Stimulated activated CD4-positive, alpha-beta T cell treated with anti-CD3 and anti-CD28 coated beads, Interleukin-4, amount 100 ng/mL, for 4 hours (primary cell): ENCODE measurements at places on chromosomes 11 and 22.

GRCh38 chr11:61297746-61298145 is 2.6 kb upstream of the VWCE start:
- no peak for DNase-seq

DNA sequence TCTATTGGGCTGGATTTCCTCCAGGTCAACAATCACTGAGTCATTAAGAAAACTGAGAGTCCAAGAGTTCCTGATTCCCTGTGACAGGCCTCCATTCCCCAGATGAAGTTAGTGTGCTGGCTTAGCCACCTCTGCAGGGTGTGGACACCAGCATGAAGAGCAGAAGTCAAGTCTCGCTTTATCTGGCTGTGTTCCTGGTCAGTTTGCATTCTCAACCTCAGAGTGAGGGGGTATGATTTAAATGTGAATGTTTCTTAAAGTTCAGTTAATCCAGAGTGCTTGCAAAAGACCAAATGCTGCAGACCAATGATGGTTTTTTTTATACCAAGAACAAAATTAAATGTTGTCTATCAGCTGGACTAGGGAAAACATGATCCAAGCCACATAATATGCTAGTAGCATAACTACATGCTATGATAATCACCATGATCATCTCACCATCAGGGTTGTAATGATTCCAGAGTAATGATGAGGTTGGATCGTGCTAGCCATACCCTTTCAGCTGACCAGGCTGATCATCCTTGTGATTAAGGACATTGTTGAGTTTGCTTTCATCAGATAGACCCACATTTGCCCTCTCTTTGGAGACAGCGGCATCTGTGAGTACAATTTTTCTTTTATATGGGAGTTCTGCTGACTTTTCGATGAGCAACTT is 145.8 kb upstream of the ARHGAP20 start:
- no peak for DNase-seq

GRCh38 chr22:37163575-37164504 is 14.1 kb upstream of the IL2RB start:
- DNase-seq = no peak

GRCh38 chr11:32262367-32262766 is 171.5 kb downstream of the RCN1 start:
- DNase-seq = no peak

DNA sequence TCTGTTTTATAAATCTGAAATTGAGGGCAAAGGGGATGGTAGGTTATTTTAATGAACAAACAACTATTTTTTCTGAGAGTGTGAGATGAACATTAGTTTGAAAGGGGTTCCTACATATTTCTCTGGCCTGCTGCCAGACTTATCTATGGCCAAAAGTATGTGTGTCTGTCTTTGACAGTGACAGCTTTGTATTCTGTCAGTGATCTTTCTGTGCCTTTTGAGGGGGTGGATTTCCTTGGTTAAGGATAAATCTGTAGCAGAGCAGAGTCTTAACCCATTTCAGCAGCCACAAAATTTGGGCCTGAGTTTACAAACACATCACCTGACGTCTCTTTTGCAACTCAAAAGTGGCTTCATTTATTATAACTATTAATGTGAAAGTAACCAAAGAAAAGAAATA is 30.9 kb downstream of the ZFTA start:
- DNase-seq = no peak

DNA sequence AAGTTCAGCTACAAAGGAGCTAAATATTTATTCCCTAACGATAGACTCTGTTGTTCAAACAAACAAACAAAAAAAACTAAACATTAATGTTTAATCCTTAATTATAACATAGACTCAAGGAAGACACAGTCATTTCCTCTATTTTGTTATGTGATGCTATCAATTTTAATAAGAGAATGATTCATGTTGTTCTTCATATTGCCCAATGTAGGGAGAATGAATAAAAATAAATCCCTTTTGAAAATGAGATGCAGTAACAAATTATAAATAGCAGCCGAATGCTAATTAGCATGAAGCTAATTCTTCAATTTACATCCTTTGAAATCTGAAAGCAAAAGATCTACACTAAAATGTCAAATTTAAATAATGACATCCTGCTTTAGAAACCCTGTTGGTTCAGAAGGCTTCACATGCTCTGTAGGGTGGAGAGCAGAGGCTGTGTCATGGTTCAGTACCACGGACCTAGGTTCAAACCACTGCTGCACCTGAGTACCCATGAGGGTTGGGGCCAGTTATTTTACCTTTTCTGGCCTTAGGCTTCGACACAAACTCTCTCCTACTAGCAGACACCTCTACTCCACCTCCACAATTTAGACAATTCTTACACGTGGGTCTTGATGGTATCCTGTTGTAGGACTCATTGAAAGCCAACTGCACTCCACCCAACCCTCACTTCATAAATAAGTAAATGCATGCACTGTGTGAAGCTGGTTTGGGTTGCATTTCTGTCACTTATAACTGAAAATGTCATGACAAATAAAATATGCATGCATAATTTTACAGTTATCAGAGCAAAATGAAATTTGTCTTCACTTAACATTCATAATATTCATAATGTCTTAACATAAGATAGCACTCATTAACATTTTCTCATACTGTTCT is 89.0 kb downstream of the RRAS2 start:
- no peak for DNase-seq

- DNase-seq = no peak
These were observed 8.8 kb upstream of the LGALS2 start for GRCh38 chr22:37588546-37589215.

GRCh38 chr11:65116370-65117205 is 913 bp downstream of the ZNHIT2 start:
- peak; percentile 77 for DNase-seq

DNA sequence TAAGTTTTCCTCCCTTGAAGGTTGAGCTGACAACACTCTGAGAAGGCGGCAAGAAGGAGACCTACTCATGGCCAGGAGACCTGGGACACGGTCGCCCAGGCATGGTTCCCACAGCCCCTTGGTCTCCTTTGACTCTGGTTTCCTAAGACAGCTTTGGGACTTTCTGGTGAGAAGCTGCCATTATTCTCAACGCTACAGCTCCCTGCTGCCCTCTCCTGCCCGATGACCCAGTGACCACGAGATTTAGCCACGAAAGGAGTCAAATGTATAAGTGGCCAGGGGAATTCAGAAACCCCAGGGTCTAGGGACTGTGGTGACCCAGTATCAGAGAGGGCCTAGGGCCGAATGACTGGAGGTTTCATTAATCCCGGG is 699 bp upstream of the SDF2L1 start:
- DNase-seq = no peak

GRCh38 chr11:124753205-124753604 is 1.1 kb upstream of the VSIG2 start:
- DNase-seq = no peak

DNA sequence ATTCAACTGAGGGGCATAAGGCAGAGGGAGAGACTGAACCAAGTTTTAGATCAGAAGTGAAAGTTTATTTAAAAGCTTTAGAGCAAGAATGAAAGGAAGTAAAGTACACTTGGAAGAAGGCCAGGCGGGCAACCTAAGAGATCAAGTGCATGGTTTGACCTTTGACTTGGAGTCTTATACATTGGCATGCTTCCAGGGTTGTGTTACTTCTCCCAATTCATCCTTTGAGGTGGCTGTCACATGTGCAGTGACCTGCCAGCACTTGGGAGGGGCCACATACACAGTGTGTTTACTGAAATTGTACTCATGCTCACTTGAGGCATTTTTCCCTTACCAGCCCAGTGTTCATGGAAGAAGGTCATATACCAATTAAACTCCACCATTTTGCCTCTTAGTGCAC is 30.4 kb downstream of the CYP2R1 start:
- DNase-seq = no peak
